Liver (tissue), 10 donors: ENCODE measurements at places on chromosomes 16 and 17. TPM values are rescaled to one million over a fixed set of nuclear protein-coding genes. Genes with fewer than 3 reads are reported as not detected.

GRCh38 chr16:51442141-51442870 is 291.2 kb upstream of the SALL1 start:
- H3K4me3 ChIP-seq, result no peak overlapping the region
- H3K27ac ChIP-seq, result no peak overlapping the region
- DNase-seq, result no peak
- peaks cover 3% of the 10 kb centered on the region for H3K4me1 ChIP-seq

The CACNG1 gene
- not detected for total RNA-seq

GRCh38 chr17:66799849-66800537 is 34.9 kb upstream of the CACNG5 start:
- H3K27me3 ChIP-seq, result no peaks in the 10 kb centered on the region
- H3K36me3 ChIP-seq, result peaks cover 1% of the 10 kb centered on the region
- no peaks in the 10 kb centered on the region for H3K4me1 ChIP-seq
- no peak overlapping the region for H3K4me3 ChIP-seq
- no peak overlapping the region for H3K27ac ChIP-seq

- H3K27me3 ChIP-seq, result no peaks in the 10 kb centered on the region
- H3K4me1 ChIP-seq, result peaks cover 39% of the 10 kb centered on the region
- H3K27ac ChIP-seq, result peak within 1 kb of the TSS; percentile 91
- H3K36me3 ChIP-seq, result no peaks in the 10 kb centered on the region
- DNase-seq, result peak; percentile 69
Observed at GRCh38 chr16:30948667-30949649, at the start of gene ORAI3. ORAI3 (plus strand) TSS chr16:30949068; CDS start chr16:30949290, 222 bp downstream.

GRCh38 chr17:6927290-6928126 is 68.3 kb upstream of the ALOX12 start:
- H3K4me3 ChIP-seq, result no peak overlapping the region
- peaks cover 8% of the 10 kb centered on the region for H3K4me1 ChIP-seq
- H3K36me3 ChIP-seq, result no peaks in the 10 kb centered on the region
- no peak for DNase-seq

The RAMP2 gene
- 2.9 TPM for total RNA-seq

The CDH15 gene
- total RNA-seq, result not detected

- no peak overlapping the region for H3K27ac ChIP-seq
- H3K4me3 ChIP-seq, result no peak overlapping the region
- no peaks in the 10 kb centered on the region for H3K4me1 ChIP-seq
- no peak for DNase-seq
Observed at GRCh38 chr16:14196539-14196938, 125.4 kb downstream of the MRTFB start.

DNA sequence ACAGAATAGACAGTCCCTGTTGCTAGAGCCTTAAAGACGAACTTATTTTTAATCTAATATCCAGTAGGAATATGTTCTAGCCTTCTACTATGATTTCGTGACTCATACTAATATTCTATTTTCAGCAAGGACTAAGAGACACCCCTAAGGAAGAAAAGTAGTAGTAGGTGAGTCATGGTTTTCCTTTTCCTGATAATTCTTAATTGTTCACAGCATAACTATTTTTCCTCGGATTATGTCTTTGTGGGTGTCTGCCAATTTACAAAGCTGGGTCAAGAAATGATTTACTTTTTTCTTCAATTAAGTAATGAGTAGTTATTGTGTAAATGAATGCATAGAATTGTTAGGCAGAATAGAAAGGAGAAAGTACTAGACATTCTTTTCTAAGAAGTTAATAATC is 292.2 kb downstream of the TOX3 start:
- no peaks in the 10 kb centered on the region for H3K36me3 ChIP-seq
- H3K27ac ChIP-seq, result no peak overlapping the region
- H3K4me1 ChIP-seq, result peaks cover 3% of the 10 kb centered on the region
- no peak for DNase-seq
- no peak overlapping the region for H3K4me3 ChIP-seq
- no peaks in the 10 kb centered on the region for H3K27me3 ChIP-seq

DNA sequence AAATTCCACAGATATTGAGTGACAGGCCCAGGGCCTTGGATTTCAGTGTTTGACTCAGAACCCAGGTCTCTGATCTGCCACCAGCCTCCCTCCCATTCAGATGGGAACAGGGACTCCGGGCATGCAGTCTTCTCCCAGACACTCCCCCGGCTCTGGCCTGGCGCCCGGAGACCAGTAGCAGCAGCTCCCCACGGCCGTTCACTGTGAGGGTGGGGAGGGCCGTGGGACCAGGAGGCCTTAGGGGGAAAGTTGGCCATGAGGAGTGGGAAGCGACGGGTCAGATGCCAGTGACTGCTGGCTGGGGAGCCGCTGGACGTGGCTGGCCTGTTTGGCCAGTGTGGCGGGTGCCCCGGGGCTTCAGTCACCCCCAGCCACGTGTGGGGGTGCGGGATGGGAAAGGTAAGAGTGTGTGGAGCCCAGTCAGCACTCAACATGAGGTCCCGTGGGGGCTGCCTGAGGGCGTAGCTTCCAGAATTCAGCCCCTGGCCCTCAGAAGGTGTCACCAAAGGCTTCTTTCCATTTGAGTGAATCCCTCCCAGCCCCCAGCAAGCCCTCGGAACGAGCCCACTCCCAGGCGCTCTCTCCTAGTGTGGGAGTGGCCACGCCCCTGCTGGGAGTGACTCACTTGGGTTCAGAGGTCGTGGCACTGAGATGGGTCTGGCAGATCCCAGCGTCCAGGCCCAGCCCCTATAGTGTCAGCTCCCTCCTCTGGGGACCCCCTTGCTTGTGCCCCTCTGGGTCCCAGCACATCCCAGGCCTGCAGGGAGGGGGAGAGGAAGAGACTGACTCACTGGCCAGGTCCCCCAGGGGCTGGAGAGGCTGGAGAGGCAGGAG is 309.4 kb downstream of the SEC14L1 start:
- H3K36me3 ChIP-seq, result no peaks in the 10 kb centered on the region
- H3K27me3 ChIP-seq, result no peaks in the 10 kb centered on the region
- peak overlapping the region; percentile 65 for H3K27ac ChIP-seq
- DNase-seq, result no peak

The BAHCC1 gene
- 3.9 TPM for total RNA-seq

The SULT1A2 gene
- 1.6 TPM for total RNA-seq

GRCh38 chr17:2935632-2936031 is 127.8 kb downstream of the OR1D5 start:
- no peak overlapping the region for H3K27ac ChIP-seq
- no peak overlapping the region for H3K4me3 ChIP-seq
- H3K36me3 ChIP-seq, result no peaks in the 10 kb centered on the region
- no peaks in the 10 kb centered on the region for H3K4me1 ChIP-seq

GRCh38 chr17:42065201-42065600 is 14.8 kb upstream of the C17orf113 start:
- peaks cover 3% of the 10 kb centered on the region for H3K4me1 ChIP-seq
- no peak overlapping the region for H3K27ac ChIP-seq
- H3K36me3 ChIP-seq, result no peaks in the 10 kb centered on the region
- no peak overlapping the region for H3K4me3 ChIP-seq
- no peak for DNase-seq

GRCh38 chr17:70366386-70366785 is 197.1 kb downstream of the KCNJ2 start:
- DNase-seq, result no peak
- H3K27ac ChIP-seq, result no peak overlapping the region
- no peaks in the 10 kb centered on the region for H3K4me1 ChIP-seq
- H3K27me3 ChIP-seq, result no peaks in the 10 kb centered on the region
- no peak overlapping the region for H3K4me3 ChIP-seq
- H3K36me3 ChIP-seq, result no peaks in the 10 kb centered on the region

GRCh38 chr16:83021045-83021444 is 394.3 kb downstream of the CDH13 start:
- no peaks in the 10 kb centered on the region for H3K27me3 ChIP-seq
- no peak for DNase-seq
- no peaks in the 10 kb centered on the region for H3K4me1 ChIP-seq
- H3K27ac ChIP-seq, result no peak overlapping the region

- DNase-seq, result no peak
- no peaks in the 10 kb centered on the region for H3K36me3 ChIP-seq
- H3K4me1 ChIP-seq, result peaks cover 2% of the 10 kb centered on the region
- no peak overlapping the region for H3K27ac ChIP-seq
- no peaks in the 10 kb centered on the region for H3K27me3 ChIP-seq
Observed at GRCh38 chr17:59903455-59903854, 10.5 kb downstream of the RPS6KB1 start.

The NPIPA8 gene
- total RNA-seq, result 5.9 TPM

- H3K36me3 ChIP-seq, result no peaks in the 10 kb centered on the region
- no peak for DNase-seq
- H3K4me1 ChIP-seq, result peaks cover 6% of the 10 kb centered on the region
- no peak overlapping the region for H3K4me3 ChIP-seq
Observed at GRCh38 chr17:14318918-14319205, 18.0 kb downstream of the HS3ST3B1 start.

DNA sequence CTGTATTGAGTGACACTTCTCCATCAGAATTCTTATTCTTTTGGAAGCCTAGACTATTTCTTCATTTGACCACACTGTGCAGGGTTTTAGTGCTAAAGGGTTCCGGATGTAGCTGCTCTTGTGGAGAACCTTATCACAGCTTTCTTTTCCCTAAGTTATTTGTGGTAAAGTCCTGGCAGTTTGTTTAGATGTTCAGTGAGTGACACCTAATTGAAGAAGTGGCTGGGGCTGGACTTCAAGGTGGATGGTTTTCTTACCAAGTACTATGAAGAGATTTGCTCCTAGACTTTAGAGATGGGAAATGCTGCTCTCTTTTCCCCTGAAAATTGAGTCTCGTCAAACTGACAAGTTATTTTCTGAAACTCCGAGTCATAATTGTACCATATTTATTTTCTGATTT is 144.0 kb upstream of the TBX2 start:
- H3K36me3 ChIP-seq, result no peaks in the 10 kb centered on the region
- H3K4me3 ChIP-seq, result no peak overlapping the region
- no peaks in the 10 kb centered on the region for H3K4me1 ChIP-seq

DNA sequence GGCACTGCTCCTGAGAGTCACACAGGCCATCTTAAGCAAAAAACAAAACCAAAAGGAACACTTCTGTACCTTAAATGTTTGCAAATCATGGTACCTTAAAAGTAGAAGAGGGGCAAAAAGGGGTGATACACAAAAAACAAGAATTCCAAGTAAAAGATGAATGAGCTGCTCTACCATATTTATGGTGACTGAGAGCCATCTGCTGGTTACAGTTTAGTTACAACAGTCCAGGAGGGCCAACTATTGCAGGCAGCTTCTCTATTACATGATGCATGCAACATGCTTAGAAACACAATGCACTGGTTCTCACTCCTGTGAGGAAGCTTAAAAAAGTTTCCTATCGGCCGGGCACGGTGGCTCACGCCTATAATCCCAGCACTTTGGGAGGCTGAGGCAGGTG is 53.5 kb downstream of the STX8 start:
- H3K36me3 ChIP-seq, result no peaks in the 10 kb centered on the region
- H3K27ac ChIP-seq, result no peak overlapping the region
- no peak overlapping the region for H3K4me3 ChIP-seq
- DNase-seq, result no peak

The OR1E2 gene
- 0.08 TPM for total RNA-seq

DNA sequence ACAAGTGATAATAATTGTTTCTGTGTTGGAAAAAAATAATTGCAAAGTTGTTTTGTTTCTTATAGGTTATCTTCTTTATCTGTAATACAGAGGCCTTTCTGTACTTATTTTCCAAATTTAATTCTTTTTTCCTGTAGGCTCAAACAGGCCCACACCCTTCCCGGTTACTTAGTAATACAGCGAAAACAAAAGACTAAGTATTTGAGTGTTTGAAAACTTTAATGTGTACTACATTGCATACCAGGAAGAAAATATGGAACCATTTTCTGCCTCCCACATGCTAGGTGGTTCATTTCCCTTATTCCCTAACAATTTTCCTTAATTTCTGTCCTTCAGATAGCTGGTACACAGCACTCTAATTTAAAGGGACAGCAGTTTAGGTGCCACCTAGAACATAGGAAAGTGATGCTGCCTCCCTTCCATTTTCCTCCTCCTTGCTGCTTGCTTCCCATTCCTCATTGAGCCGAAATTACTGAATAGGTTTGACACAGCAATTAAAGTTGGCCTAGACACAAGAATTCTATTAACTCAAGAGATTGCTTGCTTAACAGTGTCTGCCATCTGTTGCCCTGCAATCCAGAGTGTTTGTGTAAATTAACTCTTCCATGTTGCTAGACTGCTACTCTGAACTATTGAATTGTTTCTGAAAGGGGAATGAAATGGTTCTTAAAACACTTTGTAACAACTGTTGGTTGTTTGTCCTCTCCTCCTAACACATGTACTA is 24.2 kb downstream of the CYB5B start:
- H3K36me3 ChIP-seq, result no peaks in the 10 kb centered on the region
- no peak overlapping the region for H3K4me3 ChIP-seq
- H3K27me3 ChIP-seq, result no peaks in the 10 kb centered on the region
- no peak for DNase-seq
- H3K4me1 ChIP-seq, result peaks cover 18% of the 10 kb centered on the region
